ENCODE measurements at places on chromosomes 2 and 18.

DNA sequence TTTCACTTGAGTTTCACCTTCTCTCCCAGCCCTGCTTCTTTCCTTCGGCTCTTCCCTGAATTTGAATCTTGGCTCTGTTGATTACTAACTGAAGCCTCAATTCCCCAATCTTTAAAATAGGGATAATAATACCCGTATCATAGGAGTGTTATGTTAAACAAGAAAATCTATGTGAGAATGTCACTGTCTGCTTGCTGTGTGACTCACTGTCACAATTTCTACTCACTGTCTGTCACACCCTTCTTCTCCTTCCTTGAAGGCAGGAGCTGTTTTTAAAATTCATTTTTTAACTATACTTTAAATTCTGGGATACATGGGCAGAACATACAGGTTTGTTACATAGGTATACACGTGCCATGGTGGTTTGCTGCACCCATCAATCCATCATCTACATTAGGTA lies 141.6 kb upstream of the CXCR4 start:
- no peak for DNase-seq

DNA sequence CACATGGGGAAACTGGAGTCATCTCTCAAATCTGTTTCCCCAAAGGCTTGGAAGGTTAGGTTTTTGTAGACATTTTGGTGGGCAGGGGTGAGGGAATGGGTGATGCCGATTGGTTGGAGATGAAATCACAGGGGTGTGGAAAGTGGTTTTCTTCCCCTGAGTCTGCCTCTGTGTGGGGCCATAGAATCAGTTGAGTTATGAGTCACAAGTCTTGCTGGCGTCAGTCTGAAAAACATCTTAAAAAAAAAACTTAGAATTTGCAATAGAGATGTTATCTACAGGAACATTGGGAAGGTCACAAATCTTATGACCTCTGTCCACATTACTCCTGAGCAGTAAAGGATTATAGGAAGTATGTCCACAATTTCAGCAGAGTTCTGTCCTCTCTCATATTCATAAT lies 314.6 kb downstream of the CNTNAP5 start:
- DNase-seq: no peak

GRCh38 chr2:65228263-65228750 lies 676 bp downstream of the ACTR2 start:
- peak; percentile 20 for DNase-seq

DNA sequence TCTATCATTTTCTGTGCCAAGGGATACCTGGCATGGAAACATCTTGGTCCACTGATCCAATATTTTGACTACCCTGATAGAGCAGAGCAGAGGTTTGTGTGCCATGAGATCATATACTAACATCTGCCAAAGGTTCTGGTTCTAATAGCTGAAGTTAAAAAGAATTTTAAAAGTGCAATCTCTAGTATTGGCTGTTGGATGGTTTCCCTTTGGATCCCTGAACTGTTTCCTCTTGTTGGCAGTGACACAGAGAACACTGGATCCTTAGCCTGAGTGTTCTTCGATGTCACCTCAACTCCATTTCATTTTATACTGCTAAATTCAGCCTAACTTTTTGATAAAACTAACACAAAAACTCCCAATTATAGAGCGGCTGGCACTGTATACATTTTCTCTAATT lies 169.3 kb upstream of the FBXO11 start:
- no peak for DNase-seq

DNA sequence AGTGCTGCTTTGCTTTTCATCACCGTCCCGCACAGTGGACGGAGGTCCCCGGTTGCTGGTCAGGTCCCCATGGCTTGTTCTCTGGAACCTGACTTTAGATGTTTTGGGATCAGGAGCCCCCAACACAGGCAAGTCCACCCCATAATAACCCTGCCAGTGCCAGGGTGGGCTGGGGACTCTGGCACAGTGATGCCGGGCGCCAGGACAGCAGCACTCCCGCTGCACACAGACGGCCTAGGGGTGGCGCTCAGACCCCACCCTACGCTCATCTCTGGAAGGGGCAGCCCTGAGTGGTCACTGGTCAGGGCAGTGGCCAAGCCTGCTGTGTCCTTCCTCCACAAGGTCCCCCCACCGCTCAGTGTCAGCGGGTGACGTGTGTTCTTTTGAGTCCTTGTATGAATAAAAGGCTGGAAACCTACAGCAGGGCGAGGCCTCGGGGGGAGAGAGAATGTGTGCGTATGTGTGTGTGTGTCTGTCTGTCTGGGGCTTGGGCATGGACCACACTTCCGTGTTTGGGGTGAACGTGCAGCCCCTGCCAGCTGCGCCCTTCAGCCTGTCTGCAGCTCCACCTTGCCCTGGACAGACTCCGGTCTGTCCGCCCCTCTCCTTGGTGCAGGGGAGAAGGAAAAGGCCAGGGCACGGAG lies 32.3 kb downstream of the GPC1 start:
- peak; percentile 13 for DNase-seq

All from activated CD8-positive, alpha-beta memory T cell treated with anti-CD3 and anti-CD28 coated beads, Interleukin-2, amount 50 U/mL, for 4 hours (primary cell).